Left lung (tissue), 14 donors: ENCODE measurements at places on chromosomes 4 and X. TPM values are rescaled to one million over a fixed set of nuclear protein-coding genes. Genes with fewer than 3 reads are reported as not detected.

Gene CRLF2
- polyA plus RNA-seq = 0.11 TPM

Gene NCAPG
- 19.5 TPM for polyA plus RNA-seq

Gene FMR1NB
- not detected for polyA plus RNA-seq

- DNase-seq = peak; percentile 91
Measured at GRCh38 chr4:147866532-147867271, 134.8 kb downstream of the ARHGAP10 start.

Gene TRAM1L1
- 13.8 TPM for polyA plus RNA-seq

Gene SHROOM4
- 35.6 TPM for polyA plus RNA-seq
